Nephron progenitor cell (in vitro differentiated cells): ENCODE measurements at places on chromosomes 3 and 15.
A peak's percentile ranks its signal among the peaks of the same experiment; 100 is the strongest.

DNA sequence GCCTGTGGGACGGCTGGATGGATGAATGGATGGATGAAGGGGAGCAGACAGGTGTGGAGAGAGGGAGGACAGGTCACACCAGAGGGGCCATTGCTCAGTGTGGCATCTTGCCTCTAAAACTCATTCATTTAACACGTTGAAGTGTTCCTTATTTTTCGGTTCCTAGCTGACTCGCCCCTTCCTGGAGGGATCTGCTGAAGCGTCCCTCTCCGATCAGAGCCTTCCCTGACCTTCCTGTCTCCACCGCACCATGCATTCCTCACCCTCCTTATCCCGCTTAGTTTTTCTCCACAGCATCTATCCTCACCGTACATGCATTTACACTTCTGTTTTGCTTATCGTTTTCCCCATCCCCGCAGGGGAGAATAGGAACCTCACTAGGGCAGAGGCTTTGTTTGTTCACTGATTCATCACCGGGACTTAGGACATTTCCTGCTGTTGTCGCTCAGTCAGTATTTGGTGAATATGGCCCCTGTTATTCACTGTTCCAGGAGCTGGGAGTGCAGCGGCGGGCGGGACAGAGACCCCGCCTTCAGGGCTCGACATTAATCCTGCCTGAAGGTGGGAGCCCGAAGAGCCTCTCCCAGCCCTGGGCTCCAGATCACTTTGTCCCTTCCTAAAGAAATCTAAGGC is 32.0 kb downstream of the FOXL2 start:
- no peak for DNase-seq

DNA sequence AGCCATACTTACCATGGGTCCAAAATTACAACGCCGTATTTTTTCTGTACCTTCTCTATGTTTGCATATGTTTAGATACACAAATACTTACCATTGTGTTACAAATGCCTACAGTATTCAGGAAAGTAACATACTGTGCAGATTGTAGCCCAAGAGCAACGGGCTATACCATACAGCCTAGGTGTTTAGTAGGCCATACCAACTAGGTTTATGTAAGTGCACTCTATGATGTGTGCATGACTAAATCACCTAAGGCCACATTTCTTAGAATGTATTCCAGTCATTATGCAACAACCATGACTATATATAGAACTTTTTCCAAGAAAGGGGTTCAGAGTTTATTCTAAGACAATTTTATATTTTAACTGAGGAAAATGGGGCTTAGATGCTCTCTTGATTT is 411.7 kb downstream of the MAGI1 start:
- no peak for DNase-seq

DNA sequence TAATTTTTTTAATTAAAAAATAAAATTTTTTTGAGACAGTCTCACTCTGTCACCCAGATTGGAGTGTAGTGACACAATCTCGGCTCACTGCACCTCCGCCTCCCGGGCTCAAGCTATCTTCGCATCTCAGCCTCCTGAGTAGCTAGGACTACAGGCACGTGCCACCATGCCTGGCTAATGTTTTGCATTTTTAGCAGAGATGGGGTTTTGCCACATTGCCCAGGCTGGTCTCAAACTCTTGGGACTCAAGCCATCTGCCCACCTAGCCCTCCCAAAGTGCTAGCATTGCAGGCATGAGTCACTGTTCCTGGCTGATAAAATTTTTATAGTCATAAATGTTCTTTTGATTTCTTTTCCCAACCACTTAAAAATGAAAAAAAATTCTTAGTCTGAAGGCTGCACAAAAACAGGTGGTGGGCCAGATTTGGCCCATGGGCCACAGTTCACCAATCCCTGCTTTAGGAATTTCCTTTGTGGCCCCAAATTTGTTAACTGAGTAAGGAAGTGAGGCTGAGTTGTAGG is 9.2 kb downstream of the UBA5 start:
- no peak for DNase-seq

DNA sequence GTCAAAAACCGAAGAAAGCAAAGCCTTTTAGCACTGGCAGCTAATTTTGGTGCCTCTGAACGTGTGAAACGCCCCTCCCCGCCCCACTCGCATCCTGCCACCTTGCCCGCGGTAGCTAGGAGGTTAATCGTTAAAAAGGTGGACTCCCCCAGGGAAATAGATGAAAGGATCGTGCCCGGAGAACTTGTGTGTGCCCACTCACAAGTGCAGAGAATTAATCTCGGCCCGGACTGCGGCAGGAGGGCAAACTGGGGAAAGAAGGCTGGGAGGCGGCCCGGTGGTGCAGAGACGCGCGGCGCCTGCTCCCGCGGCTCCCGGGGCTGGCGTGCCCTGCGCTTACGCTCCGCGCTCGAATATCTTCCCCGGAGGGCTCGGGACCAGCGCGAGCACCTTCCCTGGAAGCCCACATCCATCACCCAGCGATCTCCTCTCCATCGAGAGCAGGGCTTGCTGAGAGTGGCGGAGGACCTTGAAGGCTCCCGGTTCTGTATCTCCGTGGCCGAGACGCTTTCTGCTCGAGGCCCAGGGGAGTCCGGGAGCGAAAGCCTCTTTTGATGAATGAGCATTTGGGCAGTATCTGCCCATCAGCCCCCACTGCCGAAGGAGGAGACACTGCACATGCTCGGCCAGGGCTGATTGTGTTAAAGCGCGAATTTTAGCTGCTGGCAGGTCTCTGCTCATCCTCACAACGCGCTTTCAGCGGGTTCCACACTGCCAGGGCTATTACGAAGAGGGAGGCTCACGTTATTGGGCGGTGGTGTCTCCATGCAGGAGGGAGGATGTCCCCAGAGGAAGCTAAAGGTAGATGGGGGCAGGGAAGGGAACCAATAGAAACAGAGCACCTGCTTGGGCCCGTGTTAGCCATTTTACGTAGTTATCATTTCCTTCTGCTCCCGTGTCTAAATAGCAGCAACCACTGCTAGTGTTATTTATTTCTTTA is 1.3 kb upstream of the SPTSSB start:
- peak; percentile 53 for DNase-seq

- no peak for DNase-seq
Observed at GRCh38 chr3:119841808-119842471, 60.0 kb downstream of the NR1I2 start.

DNA sequence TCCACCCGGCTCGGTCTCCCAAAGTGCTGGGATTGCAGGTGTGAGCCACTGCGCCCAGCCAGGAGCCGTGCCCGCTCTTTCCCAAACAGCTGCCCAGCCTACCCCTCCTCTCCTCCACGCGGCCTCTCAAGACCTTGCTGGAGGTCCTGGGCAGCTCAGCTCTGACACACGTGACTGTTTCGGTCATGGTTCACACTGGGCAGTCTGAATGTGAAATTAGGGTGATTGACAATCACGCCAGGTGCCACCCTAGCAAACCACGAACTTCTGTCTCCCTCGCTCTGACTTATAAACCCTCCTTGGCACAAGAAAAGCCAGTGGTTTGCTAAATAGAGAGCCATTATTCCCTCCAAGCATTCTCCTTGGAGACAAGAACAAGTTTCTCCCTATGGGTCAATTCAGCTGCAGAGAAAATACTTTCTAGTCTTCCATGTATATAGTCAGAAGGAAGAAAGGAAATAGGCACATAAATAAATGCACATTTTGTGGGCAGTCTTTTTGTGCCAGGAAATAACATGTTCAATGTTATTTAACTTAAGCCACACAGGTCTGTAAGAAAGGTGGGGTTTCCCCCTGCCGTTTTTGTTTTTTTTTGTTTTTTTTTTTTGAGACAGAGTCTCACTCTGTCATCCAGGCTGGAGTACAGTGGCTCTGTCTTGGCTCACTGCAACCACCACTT is 121.9 kb upstream of the MEF2A start:
- DNase-seq = no peak

DNA sequence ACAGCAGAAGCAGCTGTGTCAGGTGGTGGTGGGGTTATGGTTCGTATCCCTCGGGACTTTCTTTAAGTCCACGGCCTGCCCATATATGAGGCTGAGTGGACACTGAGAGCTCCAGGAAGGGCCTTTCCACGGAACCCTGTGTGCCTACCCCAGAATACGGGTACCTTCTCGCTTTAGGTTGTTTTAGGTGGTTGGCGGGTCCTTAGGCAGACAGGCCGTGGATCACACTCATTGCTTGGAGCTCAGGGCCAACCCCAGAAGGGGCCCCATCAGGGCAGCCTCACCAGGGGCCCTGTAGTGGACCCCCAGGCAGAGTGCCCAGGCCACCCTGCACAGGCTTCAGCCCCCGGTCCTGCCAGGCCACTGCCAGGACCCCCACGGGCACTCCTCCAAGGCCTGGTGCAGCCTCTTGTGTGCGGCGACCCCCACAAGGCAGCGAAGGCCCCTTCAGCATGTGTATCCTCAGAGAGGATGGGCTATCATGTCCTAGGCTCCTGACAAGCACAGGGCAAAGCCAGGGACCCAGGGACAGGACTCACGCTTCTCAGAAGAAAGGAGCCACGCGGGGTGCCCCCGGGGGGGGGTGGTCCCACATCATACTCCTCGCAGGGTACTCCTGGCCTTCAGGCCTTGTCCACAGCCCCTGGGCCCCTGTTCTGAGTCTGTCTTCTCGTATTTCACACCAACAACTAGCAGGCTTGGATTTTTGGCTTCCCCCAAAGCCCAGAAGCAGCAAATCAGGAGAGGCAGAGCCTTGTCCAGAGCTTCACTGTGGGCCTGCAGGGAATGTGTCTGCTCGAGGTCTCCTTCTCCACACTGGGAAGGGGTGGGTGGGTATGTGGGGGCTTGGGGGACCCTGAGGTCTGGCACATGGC is 93.4 kb downstream of the LRRK1 start:
- DNase-seq = no peak

DNA sequence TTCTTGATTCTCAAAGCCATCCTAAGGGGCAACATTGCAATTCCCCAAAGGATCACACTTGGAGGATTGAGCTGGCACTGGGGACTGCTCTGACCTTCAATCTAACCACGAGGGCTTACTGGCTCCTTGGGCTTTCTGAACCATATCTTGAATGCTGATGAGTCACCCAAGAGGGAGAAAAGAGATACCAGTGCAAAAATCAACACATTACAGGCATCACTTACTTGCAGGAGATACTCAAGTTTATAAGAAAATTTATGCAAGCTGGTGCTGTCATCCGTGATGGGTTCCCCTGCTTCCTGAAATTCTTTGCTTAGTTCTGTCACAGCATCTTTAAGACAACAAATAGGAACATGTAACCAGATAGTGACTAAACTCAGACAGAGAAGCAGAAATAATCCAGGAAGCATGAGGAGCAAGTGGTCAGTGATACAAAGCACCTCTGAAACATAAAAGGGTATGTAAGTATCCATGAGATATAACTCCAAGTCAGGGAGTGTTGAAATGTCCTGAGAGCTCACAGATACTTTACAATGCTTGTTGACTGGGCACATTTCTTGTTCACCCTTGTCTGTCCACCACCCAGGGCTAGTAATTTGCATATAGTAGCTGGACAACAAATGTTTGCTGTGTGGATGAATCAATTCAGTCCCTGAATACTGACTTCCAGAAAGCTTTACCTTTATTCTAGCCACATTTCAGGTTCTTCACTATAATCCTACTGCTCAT is 14.1 kb downstream of the FYCO1 start:
- no peak for DNase-seq

- DNase-seq = no peak
Observed at GRCh38 chr3:115086344-115086743, 60.7 kb downstream of the ZBTB20 start.

GRCh38 chr15:56759450-56759845 is 26.1 kb upstream of the ZNF280D start:
- no peak for DNase-seq

DNA sequence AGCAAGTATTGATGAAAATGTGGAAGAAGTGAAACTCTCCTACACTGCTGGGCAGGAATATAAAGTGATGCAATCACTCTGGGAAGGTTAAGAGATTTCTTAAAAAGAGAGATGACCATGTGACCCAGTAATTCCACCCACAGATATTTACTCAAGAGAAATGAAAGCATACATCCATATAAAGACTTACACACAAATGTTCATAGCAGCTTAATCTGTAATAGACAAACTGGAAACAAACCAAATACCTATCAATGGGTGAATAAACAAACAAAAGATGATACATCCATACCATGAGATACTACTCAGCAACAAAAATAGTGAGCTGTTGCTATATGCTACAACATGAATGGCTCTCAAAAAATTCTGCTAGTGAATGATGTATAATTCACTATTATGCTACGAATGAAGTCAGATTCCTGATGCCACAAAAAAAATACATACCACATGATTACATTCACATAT is 463.3 kb downstream of the MAGI1 start:
- no peak for DNase-seq

GRCh38 chr3:2099779-2100191 is 1.1 kb downstream of the CNTN4 start:
- peak; percentile 40 for DNase-seq

DNA sequence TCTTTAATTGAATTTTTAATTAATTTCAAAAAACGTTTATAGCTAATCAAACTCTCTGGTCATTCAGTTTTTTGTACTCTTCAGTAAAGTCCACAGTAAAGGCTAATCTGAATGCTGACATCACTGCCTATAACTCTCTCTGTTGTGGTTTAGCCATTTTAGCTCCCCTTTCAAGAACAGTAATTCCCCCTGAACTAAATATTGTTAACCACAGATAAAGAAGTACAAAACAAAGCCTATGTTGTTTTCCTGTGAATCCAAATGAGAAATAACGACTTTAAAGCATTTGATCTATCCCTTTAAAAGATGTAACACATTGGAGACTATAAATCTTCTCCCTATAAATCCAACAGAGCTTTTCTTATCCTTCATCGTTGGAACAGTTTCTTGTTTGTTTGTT is 94.2 kb downstream of the ZBTB20 start:
- no peak for DNase-seq

DNA sequence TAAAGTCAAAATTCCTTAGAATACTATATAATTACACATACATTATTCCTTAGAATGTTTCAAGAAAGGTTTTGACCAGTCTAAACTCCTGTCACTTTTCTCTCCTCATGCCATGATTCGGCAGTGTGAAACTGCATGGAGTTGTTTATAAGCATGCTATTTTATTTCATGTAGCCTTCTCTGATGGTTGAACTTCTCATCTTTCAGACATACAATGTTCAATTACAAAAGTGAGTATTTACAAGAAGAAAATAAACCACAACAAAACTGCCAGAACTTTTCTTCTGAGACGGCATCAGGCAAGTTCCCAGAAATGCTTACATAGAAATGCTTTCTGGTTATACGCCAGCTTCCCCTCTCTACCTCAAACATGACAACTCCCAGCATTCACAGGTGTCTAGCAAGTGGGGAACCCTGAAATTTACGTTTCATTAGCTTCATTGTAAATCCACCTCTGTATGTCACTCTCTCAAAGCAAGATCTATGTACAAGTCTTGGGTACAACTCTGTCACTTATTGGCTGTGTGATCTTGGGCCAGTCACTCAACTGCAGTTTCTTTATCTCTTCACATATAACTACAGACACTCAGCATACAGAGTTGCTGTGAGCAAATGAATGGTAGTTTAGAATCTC is 42.7 kb downstream of the HDGFL3 start:
- DNase-seq = no peak

- no peak for DNase-seq
Observed at GRCh38 chr3:53813876-53814275, 32.3 kb downstream of the CHDH start.
